Mesothelial cell of epicardium (in vitro differentiated cells): ENCODE measurements at places on chromosomes 5 and 9. TPM values are rescaled to one million over a fixed set of nuclear protein-coding genes. Genes with fewer than 3 reads are reported as not detected.

DNA sequence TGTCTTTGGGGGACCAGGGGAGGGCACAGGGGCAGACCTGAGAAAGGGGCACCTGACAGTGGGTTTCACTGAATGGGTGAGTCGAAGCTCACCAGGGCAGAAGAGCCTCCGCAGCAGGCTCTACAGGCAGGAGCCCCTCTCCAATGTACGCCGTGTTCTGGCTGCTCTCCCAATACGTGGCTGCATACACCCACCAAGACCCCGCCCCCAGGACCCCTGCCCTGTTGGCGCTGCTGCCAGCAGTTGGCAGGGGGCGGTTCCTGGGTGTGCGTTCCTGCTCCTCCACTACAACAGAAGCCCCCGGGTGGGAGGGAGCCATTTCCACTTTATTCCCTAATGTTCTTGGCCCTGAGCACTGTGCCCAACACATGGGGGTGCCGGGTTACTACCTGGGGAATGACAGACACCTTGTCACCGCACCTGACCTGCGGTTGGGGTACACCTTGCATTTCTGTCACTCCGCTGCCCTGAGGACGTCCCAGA lies 30.3 kb downstream of the SARDH start:
- H3K4me3 ChIP-seq: no peak overlapping the region
- no peaks in the 10 kb centered on the region for H3K36me3 ChIP-seq
- peak; percentile 12 for DNase-seq
- no peak overlapping the region for H3K27ac ChIP-seq
- H3K27me3 ChIP-seq: no peaks in the 10 kb centered on the region

DNA sequence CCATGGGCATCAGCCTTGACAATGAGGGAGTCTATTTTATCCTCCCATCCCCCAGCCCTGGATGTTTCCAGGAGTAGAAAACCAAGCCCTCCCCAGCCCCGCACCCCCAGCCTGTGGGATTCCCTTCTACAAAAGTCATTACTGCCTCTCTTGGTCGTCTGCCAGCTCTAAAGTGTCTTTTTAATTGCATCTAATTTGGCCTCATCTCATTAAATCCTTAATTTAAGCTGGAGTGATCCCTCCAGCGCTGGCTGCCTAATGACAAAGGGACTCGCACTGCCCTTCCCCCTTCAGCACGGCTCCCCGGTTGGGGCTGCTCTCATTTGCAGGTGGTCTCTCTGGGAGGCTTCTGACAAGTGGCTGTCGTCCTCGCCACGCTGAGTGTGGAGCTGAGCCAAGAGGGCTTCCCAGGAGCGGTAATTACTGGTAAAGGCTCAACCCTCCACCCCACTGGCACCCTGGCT lies 107.9 kb upstream of the ALDH1B1 start:
- DNase-seq: no peak
- no peaks in the 10 kb centered on the region for H3K36me3 ChIP-seq
- peaks cover 5% of the 10 kb centered on the region for H3K27me3 ChIP-seq
- H3K27ac ChIP-seq: no peak overlapping the region

GRCh38 chr9:34628656-34629490 lies at the start of gene ARID3C:
ARID3C (minus strand) TSS chr9:34629066; CDS start chr9:34628014, 1,052 bp downstream.
- no peaks in the 10 kb centered on the region for H3K36me3 ChIP-seq
- H3K27ac ChIP-seq: no peak within 1 kb of the TSS

- H3K27me3 ChIP-seq: peaks cover 34% of the 10 kb centered on the region
- DNase-seq: no peak
- H3K4me3 ChIP-seq: no peak overlapping the region
- H3K36me3 ChIP-seq: peaks cover 3% of the 10 kb centered on the region
These were observed 217.7 kb upstream of the PANK3 start for GRCh38 chr5:168796593-168797580.

DNA sequence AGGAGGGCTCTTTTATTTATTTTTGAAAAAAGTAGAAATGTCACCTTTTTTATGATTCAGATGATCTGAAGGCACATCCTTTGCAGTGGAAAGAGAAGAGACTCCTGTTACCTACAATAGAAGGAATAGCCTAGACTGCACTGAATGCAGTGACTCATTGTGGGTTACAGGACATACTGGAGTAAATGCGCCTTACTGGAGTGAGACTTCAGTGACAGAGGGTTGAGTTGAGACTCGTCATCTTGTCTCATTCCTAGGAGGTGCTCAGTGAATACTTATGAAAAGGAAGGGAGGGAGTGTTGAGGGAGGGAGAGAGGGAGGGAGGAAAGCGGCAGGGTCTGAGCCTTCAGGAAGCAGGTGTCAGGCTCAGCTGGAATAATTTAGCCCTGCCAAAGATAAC lies 25.2 kb downstream of the ANKRA2 start:
- H3K27me3 ChIP-seq: peaks cover 14% of the 10 kb centered on the region
- DNase-seq: no peak
- no peaks in the 10 kb centered on the region for H3K36me3 ChIP-seq
- H3K4me1 ChIP-seq: peaks cover 9% of the 10 kb centered on the region

GRCh38 chr9:134852906-134853654 lies 27.5 kb upstream of the FCN2 start:
- H3K36me3 ChIP-seq: no peaks in the 10 kb centered on the region
- H3K27me3 ChIP-seq: no peaks in the 10 kb centered on the region
- no peak overlapping the region for H3K4me3 ChIP-seq
- no peaks in the 10 kb centered on the region for H3K4me1 ChIP-seq
- no peak for DNase-seq

- no peaks in the 10 kb centered on the region for H3K36me3 ChIP-seq
- peak overlapping the region; percentile 82 for H3K27ac ChIP-seq
These were observed 141.0 kb downstream of the LHFPL2 start for GRCh38 chr5:78507531-78507930.

- no peaks in the 10 kb centered on the region for H3K36me3 ChIP-seq
- DNase-seq: no peak
- H3K4me3 ChIP-seq: no peak overlapping the region
- H3K27ac ChIP-seq: no peak overlapping the region
- no peaks in the 10 kb centered on the region for H3K27me3 ChIP-seq
These were observed 1105.8 kb upstream of the SEMA6A start for GRCh38 chr5:117680426-117680825.

- H3K36me3 ChIP-seq: no peaks in the 10 kb centered on the region
- H3K4me3 ChIP-seq: no peak overlapping the region
- peaks cover 47% of the 10 kb centered on the region for H3K4me1 ChIP-seq
These were observed 29.6 kb upstream of the UBAC1 start for GRCh38 chr9:135990468-135991429.

GRCh38 chr9:18077941-18078678 lies 395.8 kb upstream of the ADAMTSL1 start:
- no peak overlapping the region for H3K27ac ChIP-seq
- no peak overlapping the region for H3K4me3 ChIP-seq
- peaks cover 5% of the 10 kb centered on the region for H3K4me1 ChIP-seq
- H3K27me3 ChIP-seq: peaks cover 21% of the 10 kb centered on the region

DNA sequence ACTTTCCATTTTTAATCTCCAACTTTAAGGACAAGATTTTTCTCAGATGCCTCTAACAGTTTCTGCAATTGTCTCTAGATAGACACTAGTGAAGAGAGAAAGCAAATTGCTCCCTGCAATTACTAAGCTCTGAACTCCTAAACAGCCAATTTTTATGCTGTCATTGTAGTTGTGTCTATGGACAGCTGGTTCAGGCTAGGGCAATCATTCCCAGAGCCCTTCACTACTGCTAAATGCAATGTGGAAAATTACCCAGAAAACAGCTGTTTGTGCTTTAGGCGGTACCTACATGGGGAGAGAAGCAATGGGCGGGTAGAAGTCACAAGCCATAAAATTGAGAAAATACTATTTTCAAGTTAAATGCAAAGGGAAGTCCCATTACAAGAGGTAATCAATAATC lies 211.6 kb downstream of the SPOCK1 start:
- H3K27me3 ChIP-seq: peaks cover 41% of the 10 kb centered on the region
- no peak overlapping the region for H3K4me3 ChIP-seq
- DNase-seq: no peak
- no peaks in the 10 kb centered on the region for H3K36me3 ChIP-seq
- H3K27ac ChIP-seq: no peak overlapping the region

DNA sequence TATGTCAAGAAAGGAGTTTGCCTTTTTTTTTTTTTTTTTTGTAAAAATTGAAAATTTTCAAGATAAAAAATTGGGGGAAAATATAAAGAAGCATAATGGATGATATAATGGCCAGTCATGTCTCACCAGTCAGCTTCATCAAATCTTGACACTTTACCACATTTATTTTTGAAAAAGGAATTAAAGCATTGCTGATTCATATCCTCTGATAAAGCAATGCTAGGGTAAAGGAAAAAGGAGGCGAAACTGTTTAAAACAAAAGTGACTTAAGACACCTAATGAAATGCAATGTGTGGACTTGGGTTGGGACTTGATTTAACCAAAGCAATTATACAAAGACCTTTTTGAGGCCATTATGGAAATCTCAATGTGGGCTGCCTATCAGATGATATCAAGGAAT lies 208.5 kb downstream of the ARHGAP26 start:
- DNase-seq: no peak
- H3K36me3 ChIP-seq: no peaks in the 10 kb centered on the region
- peaks cover 20% of the 10 kb centered on the region for H3K4me1 ChIP-seq
- H3K4me3 ChIP-seq: no peak overlapping the region
- no peak overlapping the region for H3K27ac ChIP-seq

- H3K27me3 ChIP-seq: no peaks in the 10 kb centered on the region
- no peak overlapping the region for H3K27ac ChIP-seq
- DNase-seq: peak; percentile 77
- H3K4me3 ChIP-seq: no peak overlapping the region
- H3K4me1 ChIP-seq: no peaks in the 10 kb centered on the region
- peaks cover 28% of the 10 kb centered on the region for H3K36me3 ChIP-seq
These were observed 34.6 kb upstream of the TNIP1 start for GRCh38 chr5:151115272-151115905.

GRCh38 chr5:66828548-66829357 lies 232.6 kb downstream of the MAST4 start:
- H3K36me3 ChIP-seq: no peaks in the 10 kb centered on the region
- peak overlapping the region; percentile 65 for H3K4me3 ChIP-seq
- DNase-seq: peak; percentile 26
- H3K4me1 ChIP-seq: peaks cover 23% of the 10 kb centered on the region
- peaks cover 16% of the 10 kb centered on the region for H3K27me3 ChIP-seq

GRCh38 chr9:26786564-26786963 lies 106.0 kb downstream of the CAAP1 start:
- H3K27me3 ChIP-seq: no peaks in the 10 kb centered on the region
- no peak for DNase-seq
- H3K4me1 ChIP-seq: peaks cover 5% of the 10 kb centered on the region
- H3K27ac ChIP-seq: no peak overlapping the region
- H3K4me3 ChIP-seq: no peak overlapping the region

DNA sequence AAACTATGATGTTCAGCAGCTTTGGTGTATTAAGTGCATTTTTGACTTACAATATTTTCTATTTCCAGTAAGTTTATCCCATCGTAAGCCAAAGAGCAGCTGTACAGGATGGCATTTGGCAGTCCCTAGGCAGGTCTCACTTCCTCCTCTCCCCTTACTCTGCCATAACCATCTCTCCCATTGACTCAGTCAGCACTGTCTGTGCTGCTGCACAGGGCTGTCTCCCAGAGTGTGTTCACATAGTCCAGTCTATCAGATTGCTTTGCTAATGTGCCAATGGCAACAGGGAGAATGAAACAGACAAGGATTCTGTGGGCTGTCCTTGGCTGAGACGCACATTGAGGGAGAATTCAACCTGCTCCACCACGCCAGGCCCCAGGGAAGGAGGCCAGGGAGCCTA lies 47.0 kb upstream of the CAST start:
- no peaks in the 10 kb centered on the region for H3K36me3 ChIP-seq
- H3K27ac ChIP-seq: no peak overlapping the region
- DNase-seq: no peak

- H3K4me1 ChIP-seq: peaks cover 51% of the 10 kb centered on the region
- no peak overlapping the region for H3K4me3 ChIP-seq
- no peak overlapping the region for H3K27ac ChIP-seq
- H3K27me3 ChIP-seq: no peaks in the 10 kb centered on the region
- no peaks in the 10 kb centered on the region for H3K36me3 ChIP-seq
- DNase-seq: no peak
These were observed 308.4 kb downstream of the PDE4D start for GRCh38 chr5:59584858-59585846.

GRCh38 chr9:111450124-111450523 lies 34.1 kb downstream of the ECPAS start:
- no peak overlapping the region for H3K4me3 ChIP-seq
- no peaks in the 10 kb centered on the region for H3K27me3 ChIP-seq
- DNase-seq: no peak
- peaks cover 27% of the 10 kb centered on the region for H3K36me3 ChIP-seq
- peaks cover 18% of the 10 kb centered on the region for H3K4me1 ChIP-seq

DNA sequence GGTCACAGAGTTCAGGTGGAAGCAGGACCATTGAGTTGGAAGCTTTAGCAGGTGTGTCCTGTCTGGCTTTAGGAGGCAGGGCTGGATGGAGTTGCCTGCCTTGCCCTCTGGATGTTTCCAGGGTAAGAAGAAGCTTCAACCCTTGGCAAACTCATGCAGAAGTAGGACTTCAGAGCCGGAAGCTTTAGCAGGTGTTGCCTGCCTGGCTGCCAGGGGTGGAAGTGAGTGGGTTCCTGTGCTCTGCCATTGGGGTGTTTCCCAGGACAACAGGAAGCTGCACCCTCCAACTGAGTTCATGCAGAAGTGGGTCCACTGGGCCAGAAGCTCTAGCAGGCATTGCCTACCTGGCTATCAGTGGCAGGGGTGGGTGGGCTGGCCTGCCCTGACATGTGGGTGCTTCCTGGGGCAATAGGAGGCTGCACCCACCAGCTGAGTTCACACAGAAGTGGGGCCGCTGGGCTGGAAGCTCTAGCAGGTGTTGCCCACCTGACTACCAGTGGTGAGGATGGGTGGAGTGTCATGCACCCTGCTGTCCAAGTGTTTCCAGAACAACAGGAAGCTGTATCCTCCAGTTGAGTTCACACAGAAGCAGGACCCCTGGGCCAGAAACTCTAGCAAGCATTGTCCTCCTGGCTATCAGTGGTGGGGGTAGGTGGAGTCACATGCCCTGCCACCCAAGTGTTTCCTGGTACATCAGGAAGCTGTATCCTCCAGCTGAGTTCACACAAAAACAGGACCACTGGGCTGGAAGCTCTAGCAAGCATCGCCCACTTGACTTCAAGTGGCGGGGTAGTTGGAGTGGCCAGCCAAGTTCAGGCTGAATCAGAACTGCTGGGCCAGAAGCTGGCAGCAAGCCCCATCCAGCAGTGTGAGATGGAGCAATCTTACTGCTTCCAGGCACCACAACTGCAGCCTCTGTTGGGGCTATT lies 24.6 kb downstream of the LOX start:
- H3K27me3 ChIP-seq: no peaks in the 10 kb centered on the region
- no peak for DNase-seq
- no peak overlapping the region for H3K4me3 ChIP-seq
- peaks cover 4% of the 10 kb centered on the region for H3K36me3 ChIP-seq
- H3K4me1 ChIP-seq: no peaks in the 10 kb centered on the region
- H3K27ac ChIP-seq: no peak overlapping the region

GRCh38 chr9:121156263-121156731 lies 45.4 kb downstream of the RAB14 start:
- H3K4me3 ChIP-seq: no peak overlapping the region
- DNase-seq: no peak
- peak overlapping the region; percentile 55 for H3K27ac ChIP-seq
- peaks cover 45% of the 10 kb centered on the region for H3K36me3 ChIP-seq

ACTBL2 gene
- 0.07 TPM in 2 of 3 replicates, not detected in the other for total RNA-seq

WWC1 gene
- total RNA-seq: 29.9 to 35.1 TPM (median 32.8 TPM) in 3 replicates

PKD2L2 gene
- not detected in 3 replicates for total RNA-seq

CCL27 gene
- 0.61 to 0.84 TPM in 2 of 3 replicates, not detected in the other for total RNA-seq

CLPTM1L gene
- 79.3 to 83.9 TPM (median 83.7 TPM) in 3 replicates for total RNA-seq

ZNF483 gene
- 12.2 to 13.0 TPM (median 12.6 TPM) in 3 replicates for total RNA-seq

SH3GL2 gene
- total RNA-seq: 0.34 to 0.51 TPM (median 0.38 TPM) in 3 replicates

TEX48 gene
- not detected in 3 replicates for total RNA-seq

CD180 gene
- total RNA-seq: not detected in 3 replicates
